GM19239 (cell line): ENCODE measurements at places on chromosomes 1 and 21.

GRCh38 chr21:46439906-46440305, 18.8 kb upstream of the DIP2A start:
- no peak for DNase-seq

DNA sequence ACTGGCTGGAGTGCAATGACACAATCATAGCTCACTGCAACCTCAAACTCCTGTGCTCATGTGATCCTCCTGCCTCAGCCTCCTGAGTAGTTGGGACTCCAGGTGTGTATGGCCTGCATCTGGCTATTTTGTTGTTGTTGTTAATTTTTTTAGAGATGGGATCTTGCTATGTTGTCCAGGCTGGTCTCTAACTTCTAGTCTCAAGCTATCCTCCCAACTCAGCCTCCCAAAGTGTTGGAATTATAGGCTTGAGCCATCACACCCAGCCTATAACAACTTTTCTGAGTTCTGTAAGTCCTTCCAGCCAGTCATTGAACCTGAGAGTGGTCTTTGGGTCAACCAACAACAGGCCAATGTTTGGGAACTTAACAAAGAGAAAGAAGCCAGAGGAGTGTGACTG, 11.2 kb upstream of the PGBD2 start:
- no peak for DNase-seq

DNA sequence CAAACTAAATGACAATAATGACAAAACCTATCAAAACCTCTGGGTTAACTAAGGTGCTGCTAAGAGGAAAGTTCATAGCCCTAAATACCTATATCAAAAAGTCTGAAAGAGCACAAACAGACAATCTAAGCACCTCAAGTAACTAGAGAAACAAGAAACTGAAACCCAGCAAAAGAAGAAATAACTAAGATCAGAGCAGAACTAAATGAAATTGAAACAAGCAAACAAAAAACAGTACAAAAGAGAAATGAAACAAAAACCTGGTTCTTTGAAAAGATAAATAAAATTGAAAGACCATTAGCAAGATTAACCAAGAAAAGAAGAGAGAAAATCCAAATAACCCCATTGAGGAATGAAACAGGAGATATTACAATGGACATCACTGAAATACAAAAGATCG, 44.8 kb upstream of the KIAA0040 start:
- no peak for DNase-seq

GRCh38 chr1:31856140-31856539, 40.3 kb upstream of the SPOCD1 start:
- DNase-seq, result no peak

- DNase-seq, result no peak
These were observed 3.3 kb downstream of the KLHL21 start for GRCh38 chr1:6599141-6599975.

- peak; percentile 97 for DNase-seq
These were observed 9.4 kb downstream of the MORN1 start for GRCh38 chr1:2381741-2382620.

- DNase-seq, result no peak
These were observed 321.5 kb upstream of the FAM78B start for GRCh38 chr1:166488327-166488726.

DNA sequence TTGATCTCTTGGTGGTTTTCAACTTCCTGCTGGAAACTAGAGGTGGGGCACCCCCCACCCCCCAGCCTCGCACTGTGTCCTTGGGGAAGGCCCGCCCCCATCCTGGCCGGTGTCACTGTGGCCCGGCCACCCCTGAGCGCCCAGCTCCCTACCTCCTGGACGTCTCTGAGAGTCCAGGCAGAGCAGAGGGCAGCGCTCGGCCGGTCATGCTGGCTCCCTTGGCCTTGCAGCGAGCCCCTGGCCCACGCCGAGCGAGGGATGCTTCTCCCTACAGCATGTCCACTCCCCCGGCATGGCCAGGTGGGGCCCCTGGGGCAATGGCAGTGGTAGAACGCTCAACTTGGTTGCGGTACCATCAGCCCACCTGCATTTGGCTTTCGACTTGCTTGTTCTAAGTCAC, 28.7 kb upstream of the TRAPPC10 start:
- no peak for DNase-seq

GRCh38 chr1:51842261-51842660, 36.3 kb downstream of the NRDC start:
- no peak for DNase-seq
